Effector CD4-positive, alpha-beta T cell (primary cell): ENCODE measurements at places on chromosomes 5 and 9.

DNA sequence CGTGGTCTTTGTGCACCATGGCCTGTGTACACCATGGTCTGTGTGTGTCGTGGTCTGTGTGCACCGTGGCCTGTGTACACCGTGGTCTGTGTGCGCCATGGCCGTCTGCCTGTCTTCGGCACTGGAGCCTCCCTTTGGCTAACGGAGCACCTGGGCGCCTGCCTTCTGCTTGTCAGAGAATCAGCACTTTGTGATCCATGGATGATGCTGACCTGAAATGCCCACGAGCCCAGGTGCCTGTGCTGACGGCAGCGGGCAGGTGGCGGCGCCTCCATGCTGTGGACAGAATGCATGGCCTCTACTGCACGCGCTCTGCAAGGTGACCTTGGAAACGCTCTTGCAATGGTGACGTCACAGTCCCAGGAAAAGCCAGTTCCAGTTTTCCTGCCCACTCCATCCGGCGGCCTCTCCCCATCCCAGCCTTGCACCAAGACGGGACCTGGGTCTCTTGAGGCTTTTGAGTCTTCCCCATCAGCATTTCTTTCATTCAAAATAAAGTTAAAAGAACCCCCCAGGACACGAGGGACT, 14.6 kb downstream of the LCN9 start:
- DNase-seq, result no peak

GRCh38 chr5:163885117-163885516, 379.7 kb downstream of the MAT2B start:
- no peak for DNase-seq

DNA sequence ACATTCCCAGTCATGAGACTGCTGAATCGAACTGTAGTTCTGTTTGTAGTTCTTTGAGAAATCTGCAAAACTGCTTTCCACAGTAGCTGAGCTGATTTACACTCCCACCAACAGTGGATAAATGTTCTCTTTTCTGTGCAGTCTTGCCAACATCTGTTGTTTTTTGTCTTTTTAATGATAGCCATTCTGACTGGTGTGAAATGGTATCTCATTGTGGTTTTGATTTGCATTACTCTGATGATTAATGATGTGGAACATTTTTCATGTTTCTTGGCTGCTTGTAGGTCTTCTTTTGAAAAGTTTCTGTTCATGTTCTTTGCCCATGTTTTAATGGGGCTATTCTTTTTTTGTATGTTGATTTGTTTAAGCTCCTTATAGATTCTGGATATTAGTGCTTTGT, 187.3 kb upstream of the TLE4 start:
- DNase-seq, result no peak

DNA sequence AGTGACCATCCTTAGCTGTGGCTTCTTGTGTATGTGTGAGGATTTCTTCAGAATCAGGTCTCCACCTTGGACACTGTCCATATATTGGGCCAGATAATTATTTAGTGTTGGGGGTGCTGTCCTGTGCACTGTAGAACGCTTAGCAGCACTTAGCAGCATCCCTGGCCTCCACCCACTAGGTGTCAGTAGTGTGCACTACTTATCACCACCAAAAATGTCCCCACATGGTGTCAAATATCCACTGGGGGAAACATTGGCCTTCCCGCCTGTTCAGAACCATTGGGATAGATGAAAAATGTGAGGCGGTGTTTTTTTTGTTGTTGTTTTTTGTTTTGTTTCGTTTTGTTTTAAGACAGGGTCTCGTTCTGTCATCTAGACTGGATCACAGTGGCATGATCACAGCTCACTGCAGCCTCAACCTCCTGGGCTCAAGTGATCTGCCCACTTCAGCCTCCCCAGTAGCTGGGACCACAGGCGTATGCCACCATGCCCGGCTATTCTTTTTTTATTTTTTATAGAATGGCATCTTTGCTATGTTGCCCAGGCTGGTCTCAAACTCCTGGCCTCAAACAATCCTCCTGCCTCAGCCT, 67.7 kb downstream of the TENT4A start:
- DNase-seq, result no peak

DNA sequence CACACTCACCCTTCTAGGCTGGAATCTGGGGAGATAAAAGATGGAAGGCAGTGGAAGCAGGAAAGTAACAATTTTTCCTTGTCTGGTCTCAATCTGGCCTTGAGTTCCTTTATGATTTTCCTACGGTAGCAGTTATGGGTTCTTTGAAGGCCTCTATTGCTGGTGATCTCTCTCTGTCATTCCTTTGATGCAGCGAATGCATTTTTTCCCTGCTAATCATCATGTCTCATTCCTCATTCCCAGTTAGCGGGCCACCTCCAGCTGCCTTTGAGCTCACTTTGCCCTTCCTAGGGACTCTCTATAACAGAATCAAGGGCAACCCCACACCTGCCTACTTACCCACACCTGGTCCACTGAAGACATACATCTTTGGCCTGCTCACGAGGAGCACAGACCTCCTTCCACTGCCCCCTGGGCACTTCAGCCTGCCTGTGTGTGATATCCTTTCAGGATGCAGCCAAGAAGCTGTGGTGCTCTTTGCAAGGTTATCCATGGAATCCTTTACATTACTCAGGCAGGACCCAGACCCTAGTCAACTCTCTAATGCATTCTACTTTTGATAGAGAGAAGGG, 191.7 kb downstream of the DRD1 start:
- DNase-seq, result no peak

DNA sequence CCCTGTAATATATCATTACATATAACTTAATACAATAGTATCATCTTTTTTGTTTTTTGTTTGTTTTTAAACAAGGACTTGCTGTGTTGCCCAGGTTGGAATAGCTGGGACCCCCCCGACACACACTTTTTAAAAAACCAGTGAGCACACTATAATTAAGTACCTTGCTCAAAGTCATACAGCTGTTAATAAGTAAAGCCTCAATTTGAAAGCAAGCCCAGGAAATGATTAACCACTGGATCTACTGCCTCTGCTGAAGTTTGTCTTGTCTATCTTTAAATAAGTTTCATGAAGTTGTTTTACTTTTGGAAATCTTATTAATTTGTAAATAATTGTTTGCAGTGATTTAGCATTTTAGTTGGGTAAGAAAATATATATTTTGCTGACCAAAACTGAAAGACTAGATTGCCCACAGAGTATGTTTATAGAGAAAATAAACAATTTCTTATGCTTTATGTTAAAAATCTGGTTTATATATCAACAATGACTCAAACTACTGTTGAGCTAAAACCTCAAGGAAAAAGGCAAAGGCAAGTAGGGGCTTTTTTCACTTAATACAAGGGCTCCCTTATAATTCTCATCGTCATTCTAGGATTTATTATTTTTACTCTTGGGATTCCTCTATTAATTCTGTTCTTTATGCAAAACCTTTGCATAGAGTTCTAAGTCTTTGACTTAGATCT, 5.8 kb upstream of the CARNMT1 start:
- DNase-seq, result no peak

DNA sequence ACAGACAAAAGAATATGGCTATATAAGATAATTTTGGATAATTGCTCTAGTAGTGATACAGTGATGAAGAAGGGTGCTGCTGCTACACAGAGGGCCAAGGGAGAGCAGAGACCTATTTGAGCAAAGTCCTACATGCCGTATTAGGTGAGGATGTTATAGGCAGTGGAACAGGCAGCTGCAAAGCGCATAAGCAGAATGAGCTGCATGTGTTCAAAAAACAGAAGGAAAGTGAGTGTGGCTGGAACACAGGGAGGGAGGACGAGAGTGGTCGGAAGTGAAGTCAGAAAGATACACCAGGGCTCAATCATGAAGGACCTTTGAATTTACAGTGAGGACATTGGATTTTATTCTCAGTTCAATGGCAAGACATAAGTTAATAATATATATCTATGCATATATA, 35.4 kb downstream of the ITGA2 start:
- no peak for DNase-seq

- no peak for DNase-seq
Observed at GRCh38 chr5:39080597-39081204, 6.5 kb upstream of the RICTOR start.

DNA sequence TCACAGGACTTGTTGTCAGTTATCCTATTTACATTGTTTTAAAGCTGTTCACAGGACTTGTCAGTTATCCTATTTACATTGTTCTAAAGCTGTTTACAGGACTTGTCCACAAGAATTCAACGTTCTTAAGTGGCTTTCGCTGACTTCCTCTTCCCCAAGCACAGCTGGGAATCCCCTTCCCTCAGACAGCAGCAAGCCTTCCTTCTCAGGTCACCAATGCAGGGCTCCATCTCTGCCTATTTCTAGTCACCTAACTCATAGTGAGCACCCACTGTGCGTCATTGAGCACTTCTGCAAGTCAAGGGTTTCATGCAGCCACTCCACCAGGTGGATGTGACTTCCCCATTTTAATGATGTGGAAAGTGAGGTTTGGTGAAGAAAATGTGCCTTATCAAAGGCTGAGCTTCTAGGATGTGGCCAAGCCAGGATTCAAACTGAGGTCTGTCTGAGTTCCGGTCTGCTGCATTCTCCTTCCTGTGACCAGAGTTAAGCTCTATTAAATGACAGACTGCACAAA, 109.8 kb upstream of the ZNF462 start:
- DNase-seq, result no peak

- DNase-seq, result no peak
Observed at GRCh38 chr5:85458319-85458718, 1073.6 kb upstream of the EDIL3 start.

- no peak for DNase-seq
Observed at GRCh38 chr9:106038266-106039001, 344.1 kb downstream of the TMEM38B start.

DNA sequence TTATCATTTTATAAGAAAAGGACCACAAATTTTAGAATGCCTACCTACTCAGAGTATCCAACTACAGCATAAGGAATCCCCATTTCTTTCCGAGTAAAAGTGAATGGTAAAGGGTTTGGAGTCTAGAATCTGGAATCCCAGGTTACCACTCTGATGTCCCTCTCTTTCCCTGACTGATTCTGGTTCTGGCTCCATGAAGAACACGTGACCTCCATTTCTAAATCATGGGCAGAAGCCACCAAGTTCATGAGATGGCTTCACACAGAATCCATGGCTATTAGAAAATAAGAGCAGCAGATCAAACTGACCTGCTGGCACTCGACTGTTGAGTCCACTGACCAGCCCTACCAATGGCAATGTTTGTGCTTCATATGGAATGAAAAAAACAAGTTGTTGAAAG, 40.7 kb downstream of the PFDN1 start:
- no peak for DNase-seq

- no peak for DNase-seq
Observed at GRCh38 chr9:16271967-16272366, 598.5 kb downstream of the BNC2 start.

DNA sequence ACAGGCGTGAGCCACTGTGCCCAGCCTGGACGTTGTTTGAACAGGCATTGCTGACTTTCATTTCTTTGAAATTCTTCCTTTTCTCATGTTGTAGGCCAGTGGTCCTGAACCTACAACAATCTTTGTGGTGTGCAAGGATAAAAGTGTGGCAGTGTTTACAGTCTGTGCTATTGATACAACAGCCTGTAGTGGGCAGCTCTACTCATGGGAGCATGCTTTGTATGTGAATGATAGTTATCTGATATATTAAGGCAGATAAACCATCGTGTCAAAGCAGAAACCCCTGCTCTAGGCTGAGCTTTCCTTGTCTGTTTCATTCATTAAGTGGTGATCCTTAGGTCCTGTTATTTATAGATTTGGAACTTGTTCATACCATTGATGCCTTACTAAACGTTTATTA, 42.6 kb downstream of the CSNK1G3 start:
- DNase-seq, result no peak

DNA sequence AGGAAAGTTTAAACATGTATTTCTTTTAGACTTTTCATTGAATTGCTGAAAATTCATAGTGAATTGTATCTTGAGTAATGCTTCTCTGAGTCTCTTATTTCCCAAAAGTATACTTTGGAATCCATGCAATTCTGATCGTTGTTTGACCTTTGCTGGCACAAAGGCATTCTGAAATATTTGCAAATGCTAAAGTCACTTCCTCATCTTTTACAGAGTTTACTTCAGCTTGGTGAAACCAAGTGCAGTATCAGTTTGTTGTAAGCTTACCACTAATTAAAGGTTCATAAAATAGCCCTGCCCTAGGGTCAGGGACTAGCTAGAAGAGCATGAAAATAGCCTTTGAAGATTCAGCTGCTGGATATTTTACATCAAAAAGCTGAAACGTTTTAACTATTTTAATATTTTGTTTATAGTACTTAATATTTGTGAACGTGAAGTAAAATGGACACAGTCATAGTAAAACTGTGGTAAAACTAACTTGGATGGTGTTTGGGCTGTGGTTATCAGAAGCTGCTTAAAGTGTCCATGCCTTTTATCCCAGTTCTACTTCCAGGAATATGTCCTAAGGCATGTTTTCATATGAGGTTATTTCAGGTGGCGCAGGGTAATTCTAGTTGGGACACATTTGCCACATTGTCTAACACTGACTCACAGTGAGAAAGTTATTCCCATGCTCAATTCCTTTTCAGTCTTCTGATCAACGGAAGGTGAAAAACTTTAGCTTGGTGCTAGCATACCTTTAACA, 45.3 kb downstream of the SLC22A5 start:
- DNase-seq, result no peak

DNA sequence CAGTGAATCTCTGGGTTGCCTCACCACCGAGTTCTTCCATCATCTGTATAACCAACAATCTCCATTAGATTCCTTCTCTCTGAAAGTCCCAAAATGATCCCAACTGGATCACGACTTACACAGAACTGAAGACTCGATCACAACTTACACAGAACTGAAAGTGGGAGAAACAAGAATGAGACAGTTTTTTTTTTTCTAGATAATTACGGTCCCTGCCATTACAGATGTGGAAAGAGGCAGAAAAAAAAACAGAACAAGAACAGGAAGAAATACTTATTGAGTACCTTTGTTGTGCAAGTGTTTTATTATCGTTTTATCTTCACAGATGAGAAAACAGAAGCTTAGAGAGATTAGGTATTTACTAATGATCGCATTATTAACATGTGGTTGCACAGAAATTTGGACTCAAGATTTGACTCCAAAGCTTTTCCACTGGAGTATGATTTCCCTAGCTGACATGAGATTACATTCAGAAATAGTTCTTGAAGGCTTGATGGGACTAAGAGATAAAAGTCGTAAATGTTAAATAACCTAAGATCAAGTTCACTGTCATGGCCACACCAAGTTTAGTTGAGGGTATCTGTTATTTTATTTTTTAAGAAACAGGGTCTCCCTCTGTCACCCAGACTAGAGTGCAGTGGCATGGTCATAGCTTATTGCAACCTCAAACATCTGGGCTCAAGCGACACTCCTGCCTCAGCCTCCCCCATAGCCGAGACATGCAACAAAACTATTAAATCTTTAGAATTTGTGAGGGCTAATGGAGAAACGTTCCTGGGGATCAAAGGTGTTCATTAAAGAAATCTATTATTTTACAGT, 8.9 kb downstream of the PLK2 start:
- no peak for DNase-seq

GRCh38 chr5:9951865-9952516, 297.7 kb downstream of the ATPSCKMT start:
- no peak for DNase-seq

DNA sequence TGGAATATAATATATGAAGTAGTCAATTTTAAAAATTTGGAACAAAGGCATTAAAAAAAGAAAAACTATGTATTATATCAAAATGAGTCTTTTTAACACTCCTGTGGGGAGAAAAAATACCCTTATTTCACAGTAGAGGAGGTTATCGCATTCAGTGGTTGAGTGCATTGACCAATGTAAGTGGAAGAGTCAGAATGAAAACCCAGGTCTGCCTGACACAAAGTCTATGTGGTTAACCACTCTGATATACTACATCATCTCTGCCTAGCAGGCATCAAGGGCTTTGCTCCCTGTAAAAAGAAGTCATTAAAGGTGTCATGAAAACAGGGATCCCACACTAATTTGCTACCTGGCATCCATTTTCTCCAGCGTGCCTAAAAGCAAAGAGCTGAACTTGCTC, 417.2 kb upstream of the C9orf72 start:
- DNase-seq, result no peak
